ENCODE measurements at places on chromosomes 12 and 14. TPM values are rescaled to one million over a fixed set of nuclear protein-coding genes. Genes with fewer than 3 reads are reported as not detected.
A peak's percentile ranks its signal among the peaks of the same experiment; 100 is the strongest.

DNA sequence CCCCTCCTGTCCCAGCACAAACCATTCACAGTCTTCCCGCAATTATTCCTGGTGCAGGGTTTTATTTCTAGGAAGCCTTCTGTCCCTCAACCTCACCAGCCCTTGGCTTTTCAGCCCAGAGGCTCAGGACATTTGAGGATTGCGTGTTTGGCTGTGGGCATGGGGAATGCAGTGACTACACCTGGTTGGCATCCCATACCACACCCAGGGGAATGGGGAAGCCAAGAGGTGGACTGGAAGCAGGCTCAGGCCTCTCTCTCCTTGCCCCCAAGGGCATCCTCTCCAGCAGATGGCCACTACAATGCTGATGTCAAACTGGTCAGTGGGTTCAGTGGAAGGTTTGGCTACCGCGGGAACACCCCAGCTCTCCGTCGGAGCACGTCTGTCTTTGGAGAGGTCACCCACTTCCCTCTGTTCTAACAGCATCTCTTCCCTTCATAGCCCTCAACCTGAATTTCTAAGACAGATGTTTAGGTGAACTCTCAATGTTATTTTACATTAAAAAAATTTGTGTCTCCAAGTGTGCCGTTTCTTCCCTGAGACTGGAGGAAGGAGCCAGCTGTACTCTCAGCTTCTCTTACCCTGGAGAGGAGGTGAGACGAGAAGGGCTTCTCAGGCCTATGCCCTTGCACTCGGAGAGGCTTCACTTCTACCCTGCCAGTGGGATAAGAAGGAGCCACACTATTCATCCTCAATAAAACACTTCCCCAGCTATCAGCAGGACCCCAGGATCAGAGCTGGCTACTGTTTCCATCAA, 35.5 kb downstream of the DCAF4 start:
- DNase-seq = no peak

GRCh38 chr12:89674326-89674942, 34.2 kb downstream of the ATP2B1 start:
- no peak for DNase-seq

DNA sequence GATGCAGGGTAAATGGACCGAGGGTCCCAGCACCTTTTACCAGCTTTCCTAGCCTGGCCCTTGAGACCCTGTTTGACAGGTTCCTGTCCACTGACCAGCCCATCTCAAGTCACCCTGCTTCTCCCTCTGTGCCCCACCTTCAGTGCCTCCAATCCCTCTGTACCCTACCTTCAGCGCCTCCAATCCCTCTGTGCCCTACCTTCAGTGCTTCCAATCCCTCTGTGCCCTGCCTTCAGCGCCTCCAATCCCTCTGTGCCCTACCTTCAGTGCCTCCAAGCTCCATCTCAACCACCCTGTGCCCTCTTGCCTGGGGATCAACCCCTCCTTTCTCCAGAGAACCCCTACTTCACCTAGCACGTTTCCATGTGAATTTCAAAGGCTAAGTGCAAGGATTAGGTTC, 54.3 kb downstream of the ZFP36L1 start:
- no peak for DNase-seq

- peak; percentile 90 for DNase-seq
These were observed 24.3 kb upstream of the PLEKHD1 start for GRCh38 chr14:69460093-69460701.

- DNase-seq = no peak
These were observed 36.3 kb upstream of the PLXNC1 start for GRCh38 chr12:94112121-94112520.

DNA sequence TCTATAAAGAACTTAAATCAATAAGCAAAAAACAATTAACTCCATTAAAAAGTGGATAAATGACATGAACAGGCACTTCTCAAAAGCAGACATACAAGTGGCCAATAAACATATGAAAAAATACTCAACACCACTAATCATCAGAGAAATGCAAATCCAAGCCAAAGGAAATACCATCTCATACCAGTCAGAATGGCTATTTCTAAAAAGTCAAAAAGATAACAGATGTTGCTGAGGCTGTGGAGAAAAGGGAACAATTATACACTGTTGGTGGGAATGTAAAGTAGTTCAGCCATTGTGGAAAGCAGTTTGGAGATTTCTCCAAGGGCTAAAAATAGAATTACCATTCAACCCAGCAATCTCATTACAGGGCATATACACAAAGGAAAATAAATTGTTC, 234.5 kb upstream of the PLXNC1 start:
- no peak for DNase-seq

DNA sequence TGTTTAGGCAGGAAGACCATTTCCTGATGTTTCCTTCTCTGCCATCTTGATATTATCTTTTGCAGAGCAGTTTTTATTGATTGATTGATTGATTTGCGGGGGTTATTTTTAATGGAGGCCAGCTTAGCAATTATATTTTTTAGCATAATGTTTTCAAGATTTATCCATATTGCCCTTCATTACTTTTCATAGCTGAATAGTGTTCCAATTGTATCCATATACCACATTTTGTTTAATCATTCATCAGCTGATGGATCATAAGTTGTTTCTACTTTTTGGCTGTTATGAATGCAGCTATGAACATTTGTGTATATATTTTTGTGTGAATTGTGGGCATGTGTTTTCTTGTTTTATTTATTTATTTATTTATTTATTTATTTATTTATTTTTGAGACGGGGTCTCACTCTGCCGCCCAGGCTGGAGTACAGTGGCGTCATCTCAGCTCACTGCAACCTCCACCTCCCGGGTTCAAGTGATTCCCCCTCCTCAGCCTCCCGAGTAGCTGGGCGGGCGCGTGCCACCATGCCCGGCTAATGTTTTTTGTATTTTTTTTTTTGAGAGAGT, 20.9 kb upstream of the RCOR1 start:
- DNase-seq = no peak

- DNase-seq = no peak
These were observed 1.1 kb downstream of the POLR3B start for GRCh38 chr12:106358396-106359241.

GRCh38 chr12:30739020-30739419, 15.7 kb downstream of the CAPRIN2 start:
- no peak for DNase-seq

DNA sequence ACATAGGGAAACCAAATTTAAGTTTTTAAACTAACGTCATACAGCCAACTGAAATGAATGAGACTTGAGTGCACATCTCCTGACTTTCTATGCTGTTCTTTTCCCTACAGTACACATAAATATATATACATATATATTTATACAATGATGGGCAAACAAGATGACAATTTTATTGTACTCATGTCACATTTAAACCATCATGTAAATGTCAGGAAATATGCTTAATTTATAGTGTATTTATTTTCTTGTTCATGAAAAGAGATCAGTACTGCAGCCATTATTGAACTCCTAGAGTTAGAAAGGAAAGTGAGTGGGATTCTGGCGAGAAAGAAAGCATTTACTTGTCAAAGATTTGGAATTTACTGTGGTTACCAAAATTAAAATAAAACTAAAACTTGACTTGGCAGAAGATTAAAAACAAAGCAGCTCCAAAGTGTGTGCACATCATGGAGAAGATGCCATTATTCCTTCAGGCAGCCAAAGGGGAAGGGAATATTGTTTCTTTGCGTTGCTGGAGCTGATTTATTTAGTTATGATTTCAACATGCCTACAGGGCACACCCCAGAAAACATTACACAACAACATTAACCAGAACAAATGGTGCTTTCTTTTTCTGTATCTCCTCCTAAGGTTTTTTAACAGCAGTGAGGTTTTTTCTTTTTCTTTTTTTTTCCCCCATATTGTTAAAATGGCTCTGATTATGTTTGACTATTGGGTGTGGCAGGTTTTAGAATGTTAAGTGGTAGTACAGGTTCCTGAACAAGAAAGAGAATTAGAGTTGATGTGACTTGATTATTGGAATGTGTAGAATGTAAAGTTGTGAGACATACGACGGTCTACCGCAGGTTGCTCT, 144.6 kb downstream of the RAD51B start:
- no peak for DNase-seq

- DNase-seq = no peak
These were observed 78.6 kb upstream of the TBX3 start for GRCh38 chr12:114762490-114763110.

GRCh38 chr14:53701108-53701875, 255.3 kb downstream of the BMP4 start:
- DNase-seq = no peak

DNA sequence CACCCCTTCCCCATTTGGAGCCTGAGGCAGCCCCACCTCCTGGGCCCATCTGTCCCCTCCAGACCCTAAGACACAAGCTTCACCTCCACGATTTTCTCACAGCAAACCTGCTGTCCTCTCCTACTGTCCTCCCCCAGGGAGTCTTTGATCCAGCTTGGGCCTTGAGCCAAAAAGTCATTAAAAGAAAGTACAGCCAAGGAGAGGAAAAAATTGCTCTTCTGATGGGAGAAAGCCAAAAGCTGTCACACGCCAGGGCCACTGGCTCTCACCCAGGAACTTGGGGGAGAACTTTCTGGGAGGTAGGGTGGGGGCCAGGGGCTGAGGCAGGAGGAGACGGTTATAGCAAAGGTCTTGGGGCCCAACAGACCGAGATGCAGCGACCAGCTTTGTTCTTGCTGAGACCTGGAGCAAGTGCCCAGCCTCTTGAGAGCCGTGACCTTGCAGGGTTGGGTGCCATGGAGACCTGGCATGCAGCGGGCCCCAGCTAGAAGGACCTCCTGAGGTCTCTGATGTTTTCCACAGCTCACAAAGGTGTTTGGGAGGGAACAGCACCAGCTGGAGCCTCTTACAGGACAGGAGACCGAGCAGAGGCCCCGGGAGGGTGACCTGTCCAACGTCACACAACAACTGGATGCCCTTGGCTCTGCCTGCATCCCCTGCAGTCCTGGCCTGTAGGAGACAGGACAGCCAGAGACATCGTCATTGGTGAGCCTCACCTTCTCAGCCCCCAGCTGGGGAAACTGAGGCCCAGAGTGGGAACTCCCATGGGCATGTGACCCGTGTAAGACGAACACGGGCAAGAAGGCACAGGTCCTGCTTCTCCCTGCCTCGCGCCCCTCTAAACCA, 124.5 kb downstream of the CALM1 start:
- no peak for DNase-seq

DNA sequence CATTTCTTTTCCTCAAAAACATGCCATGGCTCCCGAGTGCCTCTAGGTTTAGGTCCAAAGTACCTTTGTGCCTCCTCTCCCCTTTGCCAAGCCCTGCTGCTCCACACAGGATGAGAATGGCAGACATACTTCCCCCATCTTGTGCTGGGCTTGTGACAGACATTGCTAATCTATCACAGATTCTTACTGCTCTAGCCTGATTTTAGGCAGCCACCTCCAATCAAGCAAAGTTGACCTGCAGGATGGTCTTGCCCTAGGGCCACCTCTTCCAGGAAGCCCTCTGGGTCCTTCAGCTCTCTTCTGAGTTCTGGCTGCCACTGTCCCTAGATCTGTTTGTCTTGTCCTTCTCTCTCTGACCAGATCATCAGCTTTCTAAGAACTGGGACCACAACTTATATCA, 20.5 kb downstream of the FOXN4 start:
- DNase-seq = no peak

- DNase-seq = peak; percentile 54
These were observed 31.5 kb downstream of the KIF26A start for GRCh38 chr14:104169699-104170479.

- peak; percentile 33 for DNase-seq
These were observed 1.0 kb downstream of the INSM2 start for GRCh38 chr14:35534873-35535482.

GRCh38 chr12:45930369-45930768, 60.0 kb downstream of the SCAF11 start:
- DNase-seq = no peak

DNA sequence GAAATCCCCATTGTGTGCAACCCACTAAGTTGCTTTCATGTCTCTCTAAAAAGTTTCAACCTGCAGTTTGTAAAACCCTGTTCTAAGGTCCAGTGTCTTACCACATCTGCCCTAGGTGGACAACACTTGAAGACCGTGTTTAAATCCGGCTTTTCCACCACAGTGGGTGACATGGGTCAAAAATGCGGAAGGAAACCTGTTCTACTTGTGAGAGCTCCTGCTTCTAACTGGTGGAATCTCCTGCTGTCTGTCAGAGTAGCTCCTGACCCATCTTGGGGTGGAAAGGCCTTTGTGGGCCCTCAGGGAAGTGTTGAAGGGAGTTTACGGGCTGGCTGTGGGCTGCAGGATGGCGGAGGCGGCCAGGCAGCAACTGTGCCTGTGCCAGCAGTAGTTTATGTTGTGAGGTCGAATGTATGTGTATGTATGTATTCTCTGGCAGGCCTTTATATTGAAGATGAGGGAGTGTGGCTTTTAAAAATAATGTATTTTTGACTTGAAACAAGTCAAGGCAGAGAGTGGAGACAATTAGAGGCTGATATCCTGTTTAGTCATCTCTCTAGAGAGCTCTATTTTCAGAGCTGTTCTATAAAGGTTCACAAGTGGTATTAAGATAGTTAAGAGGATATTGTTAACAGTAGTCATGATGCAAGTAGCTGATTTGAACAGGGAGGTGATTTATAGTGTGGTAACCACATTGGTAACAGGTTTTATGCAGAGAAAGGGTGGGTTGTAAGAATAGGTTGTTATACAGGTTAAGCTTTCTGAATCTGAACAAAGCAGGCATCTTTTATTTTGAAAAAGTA, 67.0 kb downstream of the PRKCH start:
- DNase-seq = no peak

- no peak for DNase-seq
These were observed 424.1 kb downstream of the APAF1 start for GRCh38 chr12:99068993-99069747.

DNA sequence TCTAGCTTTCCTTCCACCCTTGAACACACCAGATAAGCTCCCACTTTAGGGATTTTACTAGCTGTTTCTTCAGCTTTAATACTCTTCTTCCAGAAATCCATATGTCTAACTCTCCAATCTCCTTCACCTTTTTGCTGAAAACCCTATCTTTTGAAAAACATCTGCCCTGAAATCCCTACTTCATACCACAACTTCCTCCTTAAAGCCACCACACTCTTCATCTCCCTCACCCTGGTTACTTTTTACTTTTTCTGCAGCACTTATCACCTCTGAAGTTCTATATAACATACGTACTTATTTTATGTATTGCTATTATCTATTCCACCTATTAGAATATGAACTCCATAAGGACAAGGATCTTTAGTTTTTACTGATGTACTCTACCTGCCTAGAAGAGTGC, 28.6 kb upstream of the PTPRQ start:
- no peak for DNase-seq

- DNase-seq = no peak
These were observed 14.1 kb downstream of the PRKAB1 start for GRCh38 chr12:119681728-119682638.

The TRPV4 gene
- 0.50 TPM for total RNA-seq

The GPRC5A gene
- 4.1 TPM for total RNA-seq

The KRT5 gene
- 0.99 TPM for total RNA-seq

The NTS gene
- total RNA-seq = 5.2 TPM

The ISM2 gene
- 1.8 TPM for total RNA-seq

The CBLN3 gene
- 2.4 TPM for total RNA-seq

The PPP2R5C gene
- 121 TPM for total RNA-seq
